ENCODE measurements at places on chromosomes 13 and 19.

GRCh38 chr19:10979951-10980381, 19.1 kb downstream of the SMARCA4 start:
- no peak for DNase-seq

- no peak for DNase-seq
These were observed 367.2 kb downstream of the DNAJC15 start for GRCh38 chr13:43390619-43391018.

DNA sequence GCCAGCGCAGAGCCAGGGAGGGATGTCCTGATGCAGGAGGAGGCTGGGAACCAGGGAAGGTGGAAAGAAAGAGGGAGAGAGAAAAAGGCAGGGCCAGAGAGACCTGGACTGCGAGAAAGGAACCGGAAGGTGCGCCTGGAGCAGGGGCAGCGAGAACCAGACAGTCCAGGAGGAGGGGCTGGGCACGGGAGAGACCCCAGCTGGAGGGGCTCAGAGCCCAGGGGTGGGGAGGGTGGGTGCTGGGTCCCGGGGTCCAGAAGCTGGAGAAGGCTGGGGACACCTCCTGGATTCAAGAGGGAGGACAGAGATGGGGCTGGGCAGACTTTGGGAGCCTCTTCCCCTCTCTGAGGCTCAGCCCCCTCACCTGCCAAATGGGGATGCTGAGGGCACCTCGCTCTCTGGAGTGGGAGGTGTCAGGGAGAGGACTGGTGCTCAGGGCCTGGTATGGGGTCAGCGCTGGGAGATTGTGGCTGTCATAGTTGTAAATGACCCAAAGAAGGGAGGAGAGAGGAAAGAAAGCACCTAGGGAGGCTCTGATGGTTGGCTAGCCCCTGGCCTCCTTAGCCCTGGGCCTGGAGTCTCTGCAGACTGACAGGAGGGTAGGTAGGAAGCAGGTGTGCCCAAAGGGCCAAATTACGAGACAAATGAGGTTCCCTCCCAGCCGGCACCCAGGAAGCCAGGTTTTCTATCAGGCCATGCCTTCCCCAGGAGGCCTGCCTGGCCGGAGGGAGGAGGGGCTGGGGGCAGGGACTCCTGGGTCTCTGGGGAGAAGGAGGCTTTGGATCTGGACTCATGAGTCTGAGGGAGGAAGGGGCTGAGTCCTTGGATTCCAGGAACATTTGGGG, 1.3 kb upstream of the SPACA6 start:
- no peak for DNase-seq

GRCh38 chr19:37468961-37469777, at the start of gene ZNF570:
Gene ZNF570, plus strand, starts transcription at chr19:37469356. Its CDS starts 999 bp downstream, at chr19:37470355.
- peak; percentile 87 for DNase-seq

GRCh38 chr13:23570099-23570920, at the start of gene TNFRSF19:
Gene TNFRSF19, plus strand, starts transcription at chr13:23570412. Its CDS starts 19,772 bp downstream, at chr13:23590184.
- DNase-seq = peak; percentile 21

- peak; percentile 36 for DNase-seq
These were observed 13.6 kb downstream of the IER2 start for GRCh38 chr19:13163609-13164342.

DNA sequence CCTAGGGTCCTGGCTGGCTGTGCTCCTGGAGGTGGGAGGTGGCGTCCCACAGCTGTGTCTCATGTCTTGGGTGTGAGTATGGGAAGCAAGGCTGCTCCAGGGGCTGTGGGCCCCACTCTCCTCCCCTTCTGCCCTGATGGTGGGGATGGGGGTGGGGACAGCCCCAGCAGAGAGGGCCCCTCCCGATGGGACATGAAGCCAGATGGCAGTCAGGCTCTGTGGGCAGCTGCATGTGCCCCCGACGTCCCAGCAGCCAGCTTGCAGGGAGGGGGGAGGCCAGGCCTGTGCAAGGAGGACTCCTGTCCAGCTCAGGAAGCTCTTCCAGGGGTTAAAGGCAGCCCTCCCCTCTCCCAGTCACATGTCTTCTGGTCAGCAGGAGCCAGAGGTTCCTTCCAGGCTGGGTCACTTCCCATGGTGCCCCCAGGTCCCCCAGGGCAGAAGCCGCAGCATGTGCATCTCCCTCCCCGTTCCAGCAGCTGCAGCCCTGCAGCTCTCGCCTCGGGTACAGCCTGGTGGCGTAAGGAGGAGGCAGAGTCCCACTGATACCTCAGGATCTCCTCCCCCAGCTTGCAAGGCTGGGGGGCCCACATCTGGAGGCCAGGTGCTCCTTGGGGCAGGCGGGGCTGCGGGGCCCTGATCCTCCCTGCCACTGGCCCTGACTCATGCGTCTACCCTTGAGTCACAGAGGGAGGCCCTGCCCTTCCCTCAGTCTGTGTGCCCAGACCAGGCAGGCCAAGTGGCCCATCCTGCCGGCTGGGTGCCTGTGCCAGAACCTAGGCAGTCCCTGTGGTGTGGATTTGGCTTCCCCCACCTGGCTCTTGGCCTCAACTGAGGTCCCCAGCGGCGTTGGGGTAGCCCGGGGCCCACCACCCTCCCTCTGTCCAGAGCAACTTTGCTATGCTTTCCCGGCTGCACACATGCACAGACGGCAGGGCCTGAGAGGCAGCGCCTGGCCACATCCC, 13.0 kb downstream of the YIPF2 start:
- no peak for DNase-seq

DNA sequence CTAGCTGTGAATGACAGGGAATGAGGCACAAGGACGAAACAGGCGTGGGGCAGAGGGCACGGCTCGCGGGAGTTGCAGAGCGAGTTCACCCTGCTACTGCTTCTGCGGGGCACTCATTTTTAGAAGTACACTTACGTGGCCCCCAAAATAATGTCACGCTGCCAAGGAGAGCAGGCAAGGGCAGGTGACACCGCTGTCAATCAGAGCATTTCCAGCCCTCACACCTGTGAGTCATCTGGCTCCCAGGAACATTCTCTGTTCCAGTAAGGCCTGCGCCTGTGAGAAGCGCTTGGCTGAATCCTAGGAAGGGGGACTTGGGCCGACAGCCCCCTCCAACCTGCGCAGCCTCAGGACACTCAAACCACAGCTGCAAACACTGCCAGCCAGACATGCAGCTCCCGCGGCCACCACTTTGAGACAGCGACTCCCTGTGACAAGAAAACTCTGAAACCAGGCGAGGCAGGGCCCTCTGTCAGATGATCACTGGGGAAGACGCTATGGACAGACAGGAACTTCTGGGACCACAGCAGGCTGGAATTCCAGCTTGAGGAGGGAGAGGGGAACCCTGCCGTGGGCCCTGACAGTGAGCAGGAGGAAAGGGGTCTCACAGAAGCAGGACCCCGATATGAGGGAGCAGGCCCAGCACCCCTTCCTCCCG, 12.7 kb downstream of the DOT1L start:
- no peak for DNase-seq

- DNase-seq = no peak
These were observed 37.1 kb downstream of the MLLT1 start for GRCh38 chr19:6242677-6243076.
